ENCODE measurements at places on chromosomes 3 and 15.
A peak's percentile ranks its signal among the peaks of the same experiment; 100 is the strongest.

DNA sequence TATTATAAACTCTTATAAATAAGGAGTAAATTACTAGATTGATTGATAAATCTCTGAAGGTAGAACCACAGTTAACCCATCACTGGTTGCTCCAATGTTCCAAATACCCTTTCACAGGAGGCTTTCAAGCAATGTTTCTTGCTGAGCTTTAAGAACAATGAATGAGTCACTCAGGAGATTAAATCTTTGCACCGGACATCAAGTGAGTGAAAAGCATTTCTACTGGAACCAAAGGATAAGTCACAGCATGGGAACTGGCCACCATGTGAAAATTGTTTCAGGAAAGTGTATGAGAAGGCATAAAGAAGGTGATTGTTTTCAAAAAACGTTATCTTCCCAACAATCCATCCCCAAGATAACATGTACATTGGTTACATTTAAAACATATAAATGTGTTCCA, 90.6 kb downstream of the CNTN3 start:
- DNase-seq, result no peak

- no peak for DNase-seq
Measured at GRCh38 chr15:38401701-38402100, 52.2 kb upstream of the FAM98B start.

- no peak for DNase-seq
Measured at GRCh38 chr3:128083980-128084674, 31.9 kb downstream of the SEC61A1 start.

DNA sequence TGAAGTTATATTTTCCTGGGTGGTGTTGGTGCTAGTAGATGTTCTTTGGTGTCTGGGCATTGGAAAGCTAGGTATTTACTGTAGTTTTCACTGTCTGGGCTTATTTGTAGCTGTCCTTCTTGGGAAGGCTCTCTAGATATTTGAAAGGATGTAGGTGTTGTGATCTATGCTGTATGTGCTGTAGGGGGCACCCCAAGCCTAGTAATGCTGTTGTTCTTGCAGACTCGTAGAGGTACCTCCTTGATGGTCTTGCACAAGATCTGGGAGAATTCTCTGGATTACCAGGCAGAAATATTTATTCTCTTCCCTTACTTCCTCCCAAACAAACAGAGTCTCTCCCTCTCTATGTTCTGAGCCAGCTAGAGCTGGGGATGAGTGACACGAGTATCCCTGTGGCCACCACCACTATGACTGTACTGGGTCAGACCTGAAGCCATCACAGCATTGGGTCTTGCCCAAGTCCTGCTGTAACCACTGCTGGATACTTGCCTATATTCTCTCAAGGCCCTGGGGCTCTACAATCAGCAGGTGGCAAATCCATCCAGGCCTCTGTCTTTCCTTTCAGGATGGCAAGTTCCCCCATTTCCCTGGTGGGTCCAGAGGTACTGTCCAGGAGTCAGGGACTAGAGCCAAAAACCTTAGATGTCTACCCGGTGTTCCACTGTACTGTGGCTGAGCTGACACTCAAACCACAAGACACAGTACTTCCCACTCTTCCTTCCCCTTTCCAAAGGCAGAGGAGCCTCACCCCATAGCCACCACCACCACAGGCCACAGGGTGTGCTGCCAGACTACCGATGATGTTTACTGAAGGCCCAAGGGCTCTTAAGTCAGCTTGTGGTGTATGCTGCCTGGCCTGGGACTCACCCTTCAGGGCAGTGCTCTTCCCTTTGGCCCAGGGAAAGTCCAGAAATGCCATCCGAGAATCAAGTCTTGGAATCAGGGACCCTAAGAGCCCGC, 195.2 kb upstream of the DPPA4 start:
- no peak for DNase-seq

- DNase-seq, result peak; percentile 95
Measured at GRCh38 chr15:75335705-75336355, at the start of gene COMMD4. Gene COMMD4 (plus strand): TSS chr15:75336063. CDS start chr15:75336090, 27 bp downstream.

GRCh38 chr3:44208568-44208967, 33.1 kb upstream of the TOPAZ1 start:
- no peak for DNase-seq

DNA sequence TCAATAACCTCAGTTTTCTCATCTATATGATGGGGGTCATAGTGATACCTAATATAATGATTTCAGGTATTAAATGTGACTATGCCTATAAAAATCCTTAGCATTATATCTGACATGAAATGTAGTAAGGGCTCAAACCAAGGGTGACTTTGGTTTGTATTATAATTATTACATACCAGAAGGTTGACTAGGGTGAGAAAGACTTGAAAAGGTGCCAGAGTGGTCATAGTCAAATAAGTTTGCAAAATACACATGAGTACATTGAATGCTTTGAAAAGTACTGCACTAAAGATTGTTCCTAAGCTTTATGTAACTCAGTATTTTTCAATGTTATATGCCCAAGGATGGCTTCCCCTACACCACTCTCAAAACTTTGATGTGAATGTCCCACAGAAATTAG, 297.2 kb downstream of the ARPP21 start:
- no peak for DNase-seq

GRCh38 chr3:160948273-160948672, 156.9 kb downstream of the B3GALNT1 start:
- DNase-seq, result no peak

DNA sequence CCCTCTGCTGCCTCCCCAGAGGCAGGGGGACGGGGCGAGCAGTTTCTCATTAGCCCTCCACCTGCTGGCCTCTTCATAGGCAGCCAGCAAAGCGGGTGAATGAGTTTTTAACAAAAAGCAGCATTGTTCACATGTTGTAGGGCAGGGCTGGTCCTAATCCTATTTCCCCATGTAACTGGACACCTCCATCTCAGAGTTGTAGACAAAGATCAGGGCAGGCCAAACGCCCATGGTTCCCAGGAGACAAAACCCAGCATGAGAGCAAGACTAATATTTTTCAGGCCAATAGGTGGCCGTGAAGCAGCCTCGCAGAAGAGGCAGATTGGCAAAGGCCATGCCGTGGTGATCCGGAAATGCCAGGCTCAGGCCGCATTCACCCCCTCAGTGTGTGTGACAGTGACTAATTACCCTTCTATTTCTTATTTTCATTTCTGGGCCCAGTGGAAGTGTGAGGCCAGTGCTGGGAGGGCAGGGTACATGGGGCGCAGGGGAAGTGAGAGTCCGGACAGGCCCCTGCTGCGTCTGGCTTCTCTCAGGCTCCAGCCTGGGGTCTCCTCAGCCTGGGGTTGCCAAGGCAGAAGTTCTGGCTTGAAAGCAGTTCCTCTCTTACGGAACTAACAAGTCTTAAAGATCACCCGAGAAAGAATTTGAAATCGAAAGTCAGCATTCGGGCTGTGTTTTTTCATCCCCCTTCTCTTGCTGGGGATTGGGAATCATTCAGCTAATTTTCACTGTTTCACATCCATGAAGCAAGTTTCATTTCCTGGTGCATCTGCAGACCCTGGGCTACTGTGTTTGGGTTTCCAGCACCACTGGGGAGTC, 64.8 kb downstream of the BOC start:
- DNase-seq, result no peak

DNA sequence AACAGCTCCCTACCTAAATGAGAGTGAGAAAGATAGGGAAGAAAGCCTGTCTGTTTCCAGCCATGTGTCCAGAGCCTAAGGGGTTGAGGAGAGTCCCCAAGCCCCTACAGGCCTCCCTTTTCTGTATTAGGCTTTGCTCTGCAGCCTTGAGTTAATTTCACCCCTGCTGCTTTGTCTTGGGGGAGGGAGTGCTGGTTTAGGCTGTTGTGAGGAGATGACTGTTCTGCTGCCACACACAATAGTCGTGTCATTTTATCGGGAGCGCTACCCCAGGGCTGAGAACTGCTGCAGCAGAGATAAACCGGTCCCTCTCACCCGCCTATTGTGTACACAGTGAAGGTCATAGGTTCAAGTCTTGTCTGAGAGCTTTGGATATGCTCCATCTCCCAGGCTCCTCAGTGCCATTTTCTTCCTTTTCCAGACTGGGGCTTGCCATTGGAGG, 1.4 kb downstream of the ZNF609 start:
- DNase-seq, result no peak

- DNase-seq, result no peak
Measured at GRCh38 chr3:174498638-174499037, 360.5 kb upstream of the NAALADL2 start.

DNA sequence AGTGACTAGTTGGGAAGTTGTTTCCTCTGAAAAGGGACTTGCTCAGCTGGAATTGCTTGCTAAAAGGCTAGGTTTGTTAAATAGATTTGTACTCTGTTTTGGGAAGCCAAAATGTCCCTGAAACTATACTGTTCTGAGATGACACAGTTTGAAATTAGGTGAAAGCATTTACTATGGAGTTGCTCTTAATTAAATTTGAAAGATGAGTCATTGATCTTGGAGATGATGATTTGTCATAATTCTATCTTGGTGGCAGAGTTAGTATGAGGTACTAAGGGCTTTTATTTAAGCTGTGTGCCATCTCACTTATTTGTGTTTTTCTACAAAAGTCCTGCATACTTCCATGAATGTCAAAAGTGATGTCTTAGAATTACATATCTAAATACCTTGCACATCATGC, 320.9 kb downstream of the PTPRG start:
- no peak for DNase-seq

- DNase-seq, result no peak
Measured at GRCh38 chr3:28247286-28247685, 5.9 kb downstream of the CMC1 start.

DNA sequence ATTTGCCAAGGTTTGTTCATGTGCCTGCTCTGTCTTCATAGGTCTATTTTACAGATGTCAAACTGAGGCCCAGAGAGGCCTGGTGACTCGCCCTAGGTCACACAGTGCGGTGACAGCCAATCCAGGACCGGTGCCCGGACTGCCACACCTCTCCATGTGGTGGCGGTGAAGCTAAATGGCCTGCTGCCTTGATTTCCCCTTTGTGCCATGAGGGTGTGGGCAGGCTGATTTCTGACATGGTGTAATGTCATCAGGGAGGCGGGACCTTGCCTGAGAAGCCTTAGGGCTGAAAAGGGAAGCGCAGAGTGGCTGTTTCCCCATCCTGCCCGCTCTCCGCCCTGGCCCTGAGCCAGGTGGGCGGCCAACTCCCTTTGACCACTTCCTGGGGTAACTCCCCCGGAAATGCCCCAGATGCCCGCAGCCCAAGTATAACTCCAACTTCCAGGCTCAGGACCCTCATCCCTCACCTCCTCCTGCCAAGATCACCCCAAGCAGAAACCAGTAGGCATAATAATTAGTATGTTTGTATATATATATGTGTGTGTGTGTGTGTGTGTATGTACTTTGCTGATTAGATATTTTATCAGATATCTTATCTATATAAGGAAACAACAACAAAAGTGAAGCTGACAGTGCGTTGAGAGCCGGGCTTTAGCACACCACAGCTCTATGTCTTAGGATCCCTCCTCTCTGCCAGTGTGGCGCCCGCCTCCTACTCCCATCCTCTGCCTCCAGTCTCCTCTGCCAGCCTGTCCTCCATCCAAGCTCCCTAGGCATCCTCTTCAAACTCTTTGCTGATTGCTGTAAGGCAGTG, 63.9 kb downstream of the IQSEC1 start:
- no peak for DNase-seq

- no peak for DNase-seq
Measured at GRCh38 chr3:23159929-23160328, 43.2 kb upstream of the UBE2E2 start.

DNA sequence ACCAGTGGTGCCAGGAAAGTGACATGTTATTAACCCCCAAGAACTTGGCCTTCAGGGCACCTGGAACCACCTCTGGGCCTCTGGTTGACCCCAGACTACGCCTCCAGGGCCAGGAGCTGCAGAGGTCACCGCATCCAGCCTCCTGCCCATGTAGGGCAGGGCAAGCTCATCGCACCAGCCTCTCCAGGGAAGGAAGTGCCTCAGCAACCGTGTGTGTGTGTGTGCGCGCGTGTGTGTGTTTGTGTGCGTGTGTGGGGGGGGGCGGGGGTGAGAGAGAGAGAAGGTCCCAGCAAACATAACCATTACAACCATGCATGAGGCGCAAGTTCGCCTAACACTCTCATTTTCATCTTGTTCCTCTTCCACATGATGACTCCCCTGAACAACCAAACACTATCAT, 31.8 kb downstream of the RAB6B start:
- no peak for DNase-seq

GRCh38 chr15:33580526-33580925, 269.8 kb downstream of the RYR3 start:
- DNase-seq, result no peak

DNA sequence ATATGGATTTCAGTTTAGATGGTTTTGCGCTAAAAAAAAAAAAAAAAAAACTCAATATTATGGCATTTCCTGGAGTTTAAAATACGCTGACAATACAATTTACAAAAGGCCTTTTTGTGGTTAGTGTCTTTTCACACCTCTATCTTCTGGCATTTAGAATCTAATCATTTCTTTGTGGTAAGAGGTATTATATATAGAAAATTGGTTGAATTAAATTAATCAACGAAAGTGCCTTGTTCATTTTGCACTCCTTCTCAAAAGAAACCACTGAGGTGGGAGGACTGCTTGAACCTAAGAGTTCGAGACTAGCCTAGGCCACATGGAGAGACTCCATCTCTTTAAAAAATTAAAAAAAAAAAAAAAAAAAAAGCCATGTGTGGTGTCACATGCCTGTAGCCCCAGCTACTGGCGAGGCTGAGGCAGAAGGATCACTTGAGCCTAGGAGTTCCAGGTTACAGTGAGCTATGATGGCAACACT, 90.0 kb upstream of the ICE2 start:
- DNase-seq, result no peak

- DNase-seq, result no peak
Measured at GRCh38 chr15:23823508-23823907, 136.4 kb upstream of the NDN start.

DNA sequence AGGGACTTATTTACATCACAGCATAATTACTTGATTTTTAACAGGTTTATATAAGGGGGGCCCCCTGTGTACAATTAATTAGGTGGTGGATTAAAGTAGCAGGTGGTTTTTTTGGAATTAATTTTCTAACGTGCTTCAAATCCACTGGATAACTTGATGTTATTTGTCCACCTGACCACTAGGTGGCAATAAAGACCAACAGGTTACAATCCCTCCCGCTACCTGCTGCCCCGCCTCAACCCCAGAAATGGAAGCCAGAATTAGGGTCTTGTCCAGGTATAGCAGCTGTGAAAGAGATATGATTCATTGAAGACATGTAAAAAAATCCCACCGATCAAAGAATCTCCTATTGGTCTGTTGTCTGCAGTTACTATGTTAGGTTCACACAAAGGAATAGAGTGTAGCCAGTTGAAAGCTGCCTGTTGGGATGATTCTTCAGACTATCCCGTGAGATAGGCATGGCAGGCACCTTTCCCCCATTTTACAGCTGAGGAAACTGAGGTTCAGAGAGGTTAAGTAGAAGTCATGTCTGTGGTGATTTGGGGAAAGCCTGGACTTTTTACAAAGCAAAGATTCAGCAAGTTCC, 44.0 kb downstream of the MFSD1 start:
- DNase-seq, result peak; percentile 74

- peak; percentile 46 for DNase-seq
Measured at GRCh38 chr3:68893600-68894239, 38.6 kb downstream of the TAFA4 start.

DNA sequence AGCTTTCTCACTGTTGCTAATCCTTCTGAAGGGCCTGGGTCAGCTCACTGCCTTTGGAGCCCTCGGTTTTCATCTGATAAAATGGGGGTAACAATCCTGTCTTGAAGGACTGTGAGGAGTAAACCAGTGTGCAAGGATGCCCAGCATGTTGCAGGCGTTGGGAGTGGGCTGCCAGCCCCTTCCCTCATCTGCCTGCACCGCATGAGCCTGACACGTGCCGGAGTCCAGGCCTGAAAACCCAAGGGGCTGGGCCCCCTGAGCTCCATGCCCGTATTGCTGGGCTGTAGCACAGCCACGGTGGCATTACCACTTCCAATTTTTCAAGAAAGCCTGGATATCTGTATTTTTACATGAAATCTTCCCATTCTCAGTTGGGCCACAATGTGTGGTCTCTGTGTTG, 98.1 kb downstream of the DNAJB8 start:
- no peak for DNase-seq

Measured in LoVo (cell line).